Stimulated activated CD4-positive, alpha-beta T cell treated with anti-CD3 and anti-CD28 coated beads, Interleukin-4, amount 100 ng/mL, for 48 hours (primary cell): ENCODE measurements at places on chromosomes 1 and 21.

GRCh38 chr1:57319165-57319564, 104.7 kb downstream of the DAB1 start:
- no peak for DNase-seq

DNA sequence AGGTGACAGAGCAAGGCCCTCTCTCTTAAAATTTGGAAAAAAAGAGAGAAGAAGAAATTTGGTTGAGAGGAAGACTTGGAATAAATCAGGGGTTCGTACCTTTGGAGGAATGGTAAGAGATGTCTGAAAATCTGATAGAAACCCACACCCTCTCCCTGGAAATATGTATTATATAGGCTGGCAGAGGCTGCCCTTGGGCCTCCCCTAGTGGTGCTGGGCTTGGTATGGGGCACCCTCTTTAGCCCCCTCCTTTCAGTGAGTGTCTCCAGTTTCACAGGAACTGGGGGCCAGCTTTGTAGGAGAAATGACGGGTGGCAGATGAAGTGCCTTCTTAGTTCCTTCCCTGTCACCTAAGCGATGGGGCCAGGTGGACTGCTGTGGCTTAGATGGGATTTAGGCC, 82.9 kb upstream of the SLC2A1 start:
- no peak for DNase-seq

- no peak for DNase-seq
Measured at GRCh38 chr21:42343556-42343955, 7.2 kb downstream of the TFF2 start.

DNA sequence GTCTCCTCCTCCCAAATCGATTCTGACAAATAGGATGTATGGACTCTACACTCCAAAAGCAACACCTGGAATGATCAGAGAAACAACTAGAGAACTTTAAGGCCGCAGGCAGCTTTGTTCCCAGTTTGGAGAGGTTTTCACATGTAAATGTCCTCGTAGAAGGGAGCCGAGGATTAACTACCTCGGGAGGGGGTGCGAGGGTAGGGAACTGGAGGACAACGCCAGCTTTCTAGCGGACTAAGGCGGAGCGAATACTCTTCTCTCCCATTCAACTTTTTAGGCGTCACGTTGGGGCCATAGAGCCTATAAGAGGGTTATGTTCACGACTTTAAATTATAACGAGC, 1.2 kb downstream of the SCAF4 start:
- DNase-seq, result no peak

GRCh38 chr1:105608713-105609112, 1447.8 kb upstream of the PRMT6 start:
- no peak for DNase-seq

DNA sequence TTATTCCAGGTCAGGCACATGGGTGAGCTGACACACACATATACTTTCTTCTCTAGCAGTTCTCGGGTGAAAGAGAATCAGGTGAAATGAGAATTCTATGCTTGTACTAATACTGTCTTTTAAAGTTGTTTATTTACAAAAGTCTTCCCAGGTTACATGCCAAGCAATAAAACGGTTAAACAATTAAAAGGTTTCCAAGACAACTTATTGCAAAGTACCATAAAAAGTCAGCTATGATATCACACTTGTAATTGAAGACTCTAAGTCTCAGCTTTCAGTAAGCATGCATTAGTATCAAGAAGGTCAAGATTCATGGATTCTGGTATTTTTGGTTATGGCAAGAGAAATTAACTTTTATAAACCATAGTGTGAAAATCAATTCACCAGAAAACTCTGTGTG, 171.4 kb downstream of the PDE4B start:
- DNase-seq, result no peak

- DNase-seq, result peak; percentile 66
Measured at GRCh38 chr1:150464422-150464826, 22.8 kb upstream of the TARS2 start.

DNA sequence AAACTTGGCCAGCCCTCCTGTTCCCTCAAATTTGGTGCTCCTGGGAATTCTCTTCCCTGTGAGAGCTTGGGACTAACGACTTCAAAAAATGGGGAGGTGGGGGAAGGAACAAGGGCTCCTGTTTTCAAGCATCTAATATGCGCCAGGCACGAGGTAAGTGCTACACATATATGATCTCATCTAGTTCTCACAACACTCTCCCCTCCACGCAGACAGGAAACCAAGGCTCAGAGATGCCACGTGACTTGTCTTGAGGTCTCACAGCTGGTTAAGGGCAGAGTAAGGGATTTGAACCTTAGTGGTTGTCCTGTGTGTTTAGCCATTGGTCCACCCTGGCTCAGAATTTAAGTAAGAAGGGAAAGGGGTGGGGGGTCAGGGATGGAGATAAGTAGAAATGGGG, 125.9 kb downstream of the DMRTB1 start:
- DNase-seq, result no peak

GRCh38 chr1:246544001-246544400, 22.1 kb downstream of the TFB2M start:
- no peak for DNase-seq

GRCh38 chr1:34379911-34380310, 203.2 kb downstream of the C1orf94 start:
- DNase-seq, result no peak

- no peak for DNase-seq
Measured at GRCh38 chr1:163836481-163836880, 514.7 kb downstream of the NUF2 start.

DNA sequence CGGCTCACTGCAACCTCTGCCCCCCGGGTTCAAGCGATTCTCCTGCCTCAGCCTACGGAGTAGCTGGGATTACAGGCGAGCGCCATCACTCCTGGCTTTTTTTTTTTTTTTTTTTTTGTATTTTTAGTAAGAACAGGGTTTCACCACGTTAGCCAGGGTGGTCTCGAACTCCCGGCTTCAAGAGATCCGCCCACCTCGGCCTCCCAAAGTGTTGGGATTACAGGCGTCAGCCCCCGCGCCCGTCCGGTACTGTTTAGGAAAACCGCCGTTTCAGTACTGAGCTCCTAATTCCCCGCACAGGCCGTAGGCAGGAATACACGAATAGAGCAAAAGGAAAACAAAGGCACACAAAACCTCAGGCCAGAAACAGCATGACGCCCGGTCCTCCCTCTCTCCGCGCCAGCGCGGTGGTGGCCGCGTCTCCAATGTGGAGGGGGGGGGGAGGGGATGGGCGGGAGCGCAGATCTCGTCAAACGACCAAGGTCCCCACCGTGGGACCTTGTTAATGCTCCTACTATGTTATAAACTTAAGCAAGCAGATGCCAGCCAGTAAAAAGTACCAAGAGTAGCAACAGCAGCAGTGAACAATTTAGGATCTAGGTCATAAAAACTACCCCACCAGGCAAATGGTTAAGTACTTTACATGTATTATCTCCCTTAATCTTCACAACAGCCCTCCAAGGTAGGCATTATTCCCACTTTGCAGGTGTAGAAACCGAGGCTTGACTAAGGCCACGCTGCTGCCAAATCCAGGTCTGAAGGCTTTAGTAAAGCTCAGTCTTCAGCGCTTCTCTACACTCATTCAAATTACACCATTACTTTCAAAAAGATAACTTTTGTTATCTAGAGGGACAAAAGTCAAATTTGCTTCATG, 648 bp upstream of the ADAR start:
- no peak for DNase-seq

DNA sequence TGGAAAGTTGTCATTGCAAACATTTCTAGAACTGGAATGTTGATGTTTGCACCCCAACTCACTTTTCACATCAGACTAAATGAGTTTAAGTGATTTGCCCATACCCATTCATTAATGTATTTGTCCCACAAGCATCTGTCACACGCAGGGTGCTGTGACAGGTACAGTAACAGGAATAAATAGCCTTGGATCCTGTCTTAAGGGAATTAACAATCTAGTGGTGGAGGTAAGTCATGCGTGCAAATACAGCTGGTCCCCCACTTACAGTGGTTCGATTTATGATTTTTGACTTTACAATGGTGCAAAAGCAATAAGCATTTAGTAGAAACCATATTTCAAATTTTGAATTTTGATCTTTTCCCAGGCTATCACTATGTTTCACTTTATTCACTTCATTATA, 17.5 kb upstream of the PRDM2 start:
- no peak for DNase-seq

GRCh38 chr1:24254783-24255182, 64.4 kb upstream of the GRHL3 start:
- no peak for DNase-seq

DNA sequence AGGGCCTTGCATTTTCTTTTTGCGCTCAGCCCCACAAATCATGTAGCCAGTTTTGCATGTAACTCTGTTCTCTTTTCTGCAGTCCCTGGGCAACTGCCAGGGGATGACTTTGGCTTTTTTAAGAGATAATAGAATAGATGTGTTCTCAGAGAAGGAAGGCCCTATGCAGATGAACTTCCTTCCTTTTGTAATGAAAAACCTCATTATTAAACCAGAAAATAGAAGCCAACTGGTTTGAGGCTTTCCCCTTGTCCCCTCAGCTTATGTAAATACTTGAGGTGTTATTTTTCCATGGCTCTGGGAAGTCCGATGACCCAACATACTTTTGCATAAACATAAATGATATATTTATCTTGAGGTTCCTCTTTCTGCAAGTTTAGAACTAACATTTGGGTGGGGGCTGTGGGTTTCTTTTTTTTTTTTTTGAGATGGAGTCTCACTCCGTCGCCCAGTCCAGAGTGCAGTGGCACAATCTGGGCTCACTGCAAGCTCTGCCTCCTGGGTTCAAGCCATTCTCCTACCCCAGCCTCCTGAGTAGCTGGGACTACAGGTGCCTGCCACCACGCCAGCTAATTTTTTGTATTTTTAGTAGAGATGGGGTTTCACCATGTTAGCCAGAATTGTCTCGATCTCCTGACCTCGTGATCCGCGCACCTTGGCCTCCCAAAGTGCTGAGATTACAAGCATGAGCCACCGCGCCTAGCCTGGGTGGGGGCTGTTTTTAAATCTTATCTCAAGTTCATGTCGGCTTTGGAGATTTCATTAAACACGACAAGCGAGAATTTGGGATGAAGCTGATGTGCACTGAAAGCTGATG, 14.4 kb upstream of the FCRL5 start:
- no peak for DNase-seq

GRCh38 chr1:200072636-200073285, 45.3 kb downstream of the NR5A2 start:
- DNase-seq, result no peak

DNA sequence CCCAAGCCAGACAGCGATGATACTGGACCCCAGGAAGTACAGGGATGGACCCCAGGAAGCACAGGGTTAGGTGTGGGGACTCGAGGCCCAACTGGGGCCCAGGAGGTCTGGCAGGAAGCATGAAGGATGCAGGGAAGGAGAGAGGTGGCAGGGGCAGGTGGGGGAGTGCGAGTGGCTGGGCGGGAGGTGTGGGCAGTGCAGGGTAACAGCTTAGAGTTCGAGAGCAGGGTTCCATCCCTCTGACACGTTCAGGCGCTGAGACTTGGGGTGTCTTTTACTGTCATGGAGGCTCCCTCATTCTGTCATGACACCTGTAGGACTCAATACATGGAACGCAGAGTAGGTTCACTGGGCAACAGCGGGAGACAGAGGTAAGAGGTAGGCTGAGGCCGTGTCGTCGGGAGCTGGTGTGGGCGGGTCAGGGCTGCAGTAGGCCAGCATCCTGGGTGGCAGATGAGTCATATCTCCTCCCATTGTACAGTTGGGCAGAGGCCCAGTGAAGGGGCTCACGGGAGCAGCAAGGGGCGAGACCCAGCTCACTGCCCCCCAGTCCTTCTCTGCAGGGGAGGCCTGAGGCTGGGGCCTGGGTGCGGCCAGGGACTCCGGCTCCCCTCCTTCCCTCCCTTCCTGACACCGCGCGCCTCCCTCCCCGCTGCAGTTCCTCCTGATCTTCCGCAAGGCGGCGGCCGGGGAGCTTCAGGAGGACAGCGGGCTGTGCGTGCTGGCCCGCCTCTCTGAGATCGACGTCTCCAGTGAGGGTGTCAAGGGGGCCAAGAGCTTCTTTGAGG, 11.6 kb upstream of the CTRC start:
- no peak for DNase-seq

DNA sequence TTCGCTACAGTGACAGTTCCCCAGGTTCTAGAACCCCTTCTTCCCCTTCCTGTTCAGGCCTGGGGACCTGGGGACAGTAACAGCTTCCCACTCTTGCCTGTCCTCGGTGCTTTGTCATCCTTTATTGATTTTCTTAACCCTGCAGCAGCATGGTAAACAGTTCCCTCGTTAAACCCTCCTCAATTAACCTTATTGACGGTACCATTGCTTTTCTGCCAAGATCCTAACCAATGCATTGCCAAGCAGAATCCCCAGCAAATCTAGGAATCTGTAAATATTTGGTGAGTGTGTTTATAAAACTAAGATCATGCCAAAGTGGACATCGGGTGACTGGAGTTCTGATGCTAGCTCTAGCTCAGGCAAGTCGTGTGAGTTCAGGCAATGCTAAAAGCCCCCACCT, 99.6 kb upstream of the KAZN start:
- no peak for DNase-seq

DNA sequence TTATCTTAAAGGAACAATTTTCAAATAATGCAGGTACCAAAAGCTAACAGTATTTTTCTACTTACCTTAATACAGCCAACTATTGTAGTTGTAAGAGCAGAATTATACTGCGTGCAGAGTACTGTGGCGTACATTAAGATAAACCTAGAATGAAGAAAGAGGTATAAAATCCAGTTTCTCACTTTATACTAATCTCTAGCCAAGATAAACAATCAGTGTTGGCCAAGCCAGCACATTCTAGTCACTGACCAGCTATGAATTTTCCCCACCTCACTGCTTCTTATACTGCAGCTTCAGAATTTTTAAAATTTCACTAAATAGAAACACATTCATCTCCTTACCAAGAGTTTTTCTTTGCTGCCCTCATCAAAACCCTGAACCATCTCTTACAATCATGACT, 33.6 kb downstream of the SLC35D1 start:
- no peak for DNase-seq
